Endodermal cell (in vitro differentiated cells): ENCODE measurements at places on chromosomes 3 and 15.

GRCh38 chr3:112925969-112926368, 48.9 kb downstream of the CD200R1 start:
- no peak for DNase-seq

- DNase-seq = no peak
Measured at GRCh38 chr3:142021127-142021526, 128.2 kb downstream of the TFDP2 start.

DNA sequence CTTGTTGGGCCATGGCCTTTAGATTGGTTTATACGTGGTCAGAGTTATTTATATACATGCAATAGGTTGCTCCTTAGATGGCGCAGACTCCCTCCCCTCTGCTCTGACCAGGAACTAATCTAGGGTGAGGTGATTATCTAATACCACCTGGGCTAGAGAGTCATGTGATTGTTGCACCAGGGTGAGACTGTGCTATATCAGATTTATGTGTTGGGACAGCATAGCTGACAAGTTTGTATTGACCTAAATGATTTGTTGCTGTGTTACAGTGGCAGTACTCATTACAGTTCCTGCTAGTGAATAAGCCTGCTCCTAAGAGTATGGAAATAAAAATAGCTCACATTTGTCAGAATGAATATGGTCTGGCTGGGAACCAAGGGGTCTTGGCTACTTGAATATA, 7.2 kb upstream of the IQCF6 start:
- no peak for DNase-seq

GRCh38 chr15:35605764-35606449, 59.9 kb upstream of the DPH6 start:
- DNase-seq = no peak

DNA sequence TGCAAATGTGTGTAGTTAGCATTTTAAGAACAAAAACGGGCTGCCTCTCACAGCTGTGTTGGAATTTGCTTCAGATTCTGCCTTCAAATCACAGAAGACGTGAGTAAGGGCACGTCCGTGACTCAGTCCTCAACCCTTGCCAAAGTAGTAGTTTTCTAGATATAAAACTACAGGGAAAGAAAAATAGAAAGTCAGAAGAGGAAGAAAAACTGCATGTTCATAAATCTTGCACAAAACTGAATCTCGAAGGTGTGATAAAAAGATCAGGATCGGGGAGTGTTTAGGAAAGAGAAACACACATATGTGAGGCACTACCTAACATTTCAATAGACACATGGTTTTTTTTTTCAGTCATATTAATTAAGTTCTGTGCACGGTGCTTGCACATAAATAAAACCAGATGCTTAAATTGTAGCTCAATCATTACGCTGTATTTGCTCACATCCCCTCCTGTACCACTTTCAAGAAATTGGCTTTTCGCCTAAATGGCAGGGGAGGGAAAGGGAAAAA, 71.7 kb downstream of the P3H2 start:
- no peak for DNase-seq

DNA sequence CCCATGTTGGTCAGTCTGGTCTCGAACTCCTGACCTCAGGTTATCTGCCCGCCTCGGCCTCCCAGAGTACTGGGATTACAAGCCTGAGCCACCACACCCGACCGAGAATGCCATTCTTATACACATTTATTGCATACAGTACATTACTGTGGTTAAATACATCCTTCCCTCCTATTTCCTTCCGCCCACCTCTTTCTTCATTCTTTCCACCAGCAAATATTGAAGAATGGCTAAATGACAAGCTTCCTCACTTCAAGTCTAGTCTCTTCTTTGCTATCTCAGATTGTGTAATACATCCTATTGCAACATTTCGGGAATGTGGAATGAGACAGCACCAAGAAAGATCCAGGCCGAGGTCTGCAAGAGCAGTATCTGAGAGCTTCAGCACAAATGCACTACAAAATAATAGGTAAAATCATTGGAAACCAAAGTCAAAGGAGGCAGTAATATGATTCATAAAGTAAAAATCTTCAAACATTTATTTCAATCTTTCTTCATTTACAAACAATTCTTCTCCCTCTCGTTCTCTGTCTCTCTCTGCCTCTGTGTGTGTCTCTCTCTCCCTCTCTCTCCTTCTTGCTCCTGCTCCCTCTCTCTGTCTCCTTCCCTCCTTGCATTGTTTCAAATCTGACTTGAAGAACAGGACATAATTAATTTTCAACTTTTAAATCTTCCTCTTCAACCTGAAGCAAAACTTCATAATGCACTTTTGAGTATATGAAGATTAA, 94.7 kb upstream of the TGFBR2 start:
- DNase-seq = no peak

GRCh38 chr3:195906865-195907683, 1.3 kb downstream of the TNK2 start:
- peak; percentile 77 for DNase-seq

- no peak for DNase-seq
Measured at GRCh38 chr15:57680021-57680420, 26.5 kb upstream of the POLR2M start.

- no peak for DNase-seq
Measured at GRCh38 chr15:93562395-93563123, 473.5 kb upstream of the RGMA start.

GRCh38 chr3:197139586-197139985, 110.0 kb upstream of the MELTF start:
- DNase-seq = no peak

- no peak for DNase-seq
Measured at GRCh38 chr15:52667597-52667996, 11.6 kb downstream of the ATOSA start.

GRCh38 chr3:195666-196065, 897 bp upstream of the CHL1 start:
- DNase-seq = peak; percentile 51

GRCh38 chr15:91498046-91498748, 355.3 kb upstream of the SLCO3A1 start:
- no peak for DNase-seq

DNA sequence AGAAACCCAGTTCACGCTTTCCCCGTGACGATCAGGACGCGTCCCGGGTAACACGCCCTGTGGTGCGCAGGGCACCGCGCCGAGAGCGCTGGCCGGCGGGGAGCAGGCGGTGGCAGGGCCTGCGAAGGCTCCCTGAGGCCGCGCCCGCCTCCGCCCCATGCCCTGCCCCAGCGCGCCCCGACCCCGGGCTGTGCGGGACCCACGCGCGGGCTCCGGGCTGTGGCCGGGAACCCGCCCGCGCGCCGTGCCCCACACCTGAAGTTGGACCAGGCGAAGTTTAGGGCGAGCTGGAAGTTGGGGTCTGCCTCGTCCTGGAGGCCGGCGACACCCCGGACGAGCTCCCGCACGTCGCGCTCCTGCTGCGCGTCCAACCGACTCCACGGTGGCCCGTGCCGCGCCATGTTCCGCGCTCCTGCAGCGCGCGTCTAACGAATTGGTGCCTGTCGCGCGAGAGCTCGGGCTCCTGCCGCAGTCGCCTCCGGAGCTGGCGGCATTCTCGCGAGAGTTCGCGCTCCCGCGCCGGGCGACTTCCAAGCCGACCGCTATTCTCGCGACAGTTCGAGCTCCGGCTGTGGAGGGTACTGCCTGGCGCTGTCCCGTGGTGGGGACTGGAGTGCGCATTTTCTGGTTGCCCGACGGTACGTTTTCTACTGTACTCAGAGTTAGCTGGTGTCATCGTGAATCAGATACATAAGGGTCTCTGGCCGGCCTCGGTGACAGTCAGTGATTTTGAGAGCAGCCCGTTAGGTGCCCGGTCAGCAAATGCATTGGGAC, at the start of gene TUBGCP5:
TSS of gene TUBGCP5 (minus strand) at position 427 of the 774 bp plus-strand sequence. CDS start at position 401, 26 bp downstream.
- DNase-seq = peak; percentile 99

- peak; percentile 93 for DNase-seq
Measured at GRCh38 chr15:73926219-73927002, at the start of gene LOXL1. LOXL1 (plus strand) TSS chr15:73926462; CDS start chr15:73926784, 322 bp downstream.
